ENCODE measurements at places on chromosomes 1 and 21. TPM values are rescaled to one million over a fixed set of nuclear protein-coding genes. Genes with fewer than 3 reads are reported as not detected.

DNA sequence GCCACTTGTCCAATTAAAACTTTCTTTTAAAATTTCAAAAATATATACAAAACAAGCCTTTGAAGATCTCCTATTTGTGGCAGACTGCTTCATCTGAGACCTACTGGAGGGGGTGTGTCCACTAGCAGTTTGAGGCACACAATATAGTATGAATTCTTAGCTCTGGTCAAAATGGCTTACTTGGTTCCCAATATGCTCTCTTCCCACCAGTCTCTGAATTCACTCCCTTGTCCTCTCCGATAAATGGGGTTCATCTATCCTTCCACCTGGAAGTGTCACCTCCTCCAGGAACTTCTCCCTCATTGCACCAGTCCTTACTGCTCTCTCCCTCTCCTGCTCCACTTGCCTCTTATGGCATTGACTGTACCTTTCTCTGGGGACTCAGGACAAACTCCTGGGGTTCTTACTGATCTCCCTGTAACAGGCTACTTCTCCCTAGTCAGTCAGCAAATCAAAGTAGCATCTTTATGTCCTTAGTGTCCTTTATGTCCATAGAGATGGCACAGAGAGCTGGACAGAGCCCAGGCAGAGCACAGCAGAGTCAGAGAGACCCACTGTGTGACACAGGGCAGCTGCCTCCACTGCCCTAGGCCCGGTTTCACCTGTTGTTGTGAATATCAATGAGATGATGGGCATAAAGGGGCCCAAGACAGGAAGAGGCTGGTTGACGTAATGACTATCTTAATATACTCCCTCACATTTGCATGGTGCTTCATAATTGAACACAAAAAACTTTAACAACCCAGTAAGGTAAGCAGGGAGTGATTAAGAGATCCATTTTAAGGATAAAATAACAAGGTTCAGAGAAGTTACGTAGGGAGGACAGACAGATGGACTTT lies 3.6 kb downstream of the ASAP3 start:
- no peak for DNase-seq

- DNase-seq: peak; percentile 85
These were observed 12.2 kb upstream of the RGS16 start for GRCh38 chr1:182616130-182617013.

DNA sequence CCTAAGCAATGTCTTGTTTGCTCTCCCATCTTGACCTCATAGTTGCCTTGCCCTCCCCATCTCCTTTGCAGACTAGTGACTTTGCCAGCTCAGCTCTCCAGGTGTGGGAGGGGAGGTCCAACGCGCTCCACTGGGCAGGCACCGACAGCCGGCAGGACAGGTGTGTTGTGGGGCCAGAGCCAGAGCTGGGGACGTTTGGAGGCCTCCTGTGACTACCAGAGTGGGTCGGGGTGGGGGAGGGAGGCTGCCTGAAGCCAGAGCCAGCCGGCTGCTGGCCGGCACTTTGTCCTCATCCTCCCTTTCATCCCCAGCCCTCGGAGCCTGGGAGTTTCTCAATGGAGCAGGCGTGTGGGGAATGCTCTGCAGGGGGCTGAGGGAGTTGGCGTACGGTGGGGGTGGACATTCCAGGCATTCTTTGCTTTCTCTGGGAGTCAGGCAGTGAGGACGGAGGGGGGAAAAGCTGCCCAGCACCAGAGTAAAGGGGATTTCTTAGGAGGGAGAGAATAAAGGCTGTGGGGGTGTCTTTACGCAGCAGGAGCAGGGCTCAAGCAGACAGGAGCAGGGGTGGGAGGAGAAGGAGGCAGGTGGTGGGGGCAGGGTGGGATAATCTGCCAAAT lies 20.2 kb downstream of the NUAK2 start:
- DNase-seq: no peak

DNA sequence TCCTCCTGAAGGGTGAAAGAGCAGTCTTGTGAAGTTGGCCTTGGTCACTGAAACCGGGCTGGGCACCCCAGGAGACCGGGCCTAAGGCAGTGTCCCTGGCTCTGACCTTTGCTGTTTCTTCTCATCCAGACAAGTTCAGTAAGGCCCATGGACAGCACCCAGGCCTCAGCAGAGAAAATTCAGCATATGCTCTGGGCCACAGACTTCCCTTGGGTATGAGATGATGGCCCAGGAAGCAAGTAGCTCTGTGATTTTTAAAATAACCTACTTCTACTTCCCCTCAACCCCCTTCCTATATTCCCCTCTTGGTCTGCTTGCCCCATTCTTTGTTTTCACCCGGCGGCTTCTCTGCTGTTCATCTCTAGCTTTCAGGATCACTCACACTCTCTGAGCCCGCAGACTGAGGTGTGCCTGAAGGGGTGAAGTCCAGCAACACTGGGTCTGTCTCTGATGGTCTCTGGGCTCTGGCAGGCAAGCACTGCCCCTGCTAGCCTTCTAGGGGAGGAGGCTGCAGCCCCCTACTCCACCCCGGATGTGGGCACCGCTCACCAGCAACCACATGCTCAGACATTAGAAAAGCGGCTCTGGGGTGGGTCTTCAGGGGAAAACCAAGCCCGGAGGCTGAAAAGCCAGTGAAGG lies 2.9 kb upstream of the GPR25 start:
- DNase-seq: no peak

DNA sequence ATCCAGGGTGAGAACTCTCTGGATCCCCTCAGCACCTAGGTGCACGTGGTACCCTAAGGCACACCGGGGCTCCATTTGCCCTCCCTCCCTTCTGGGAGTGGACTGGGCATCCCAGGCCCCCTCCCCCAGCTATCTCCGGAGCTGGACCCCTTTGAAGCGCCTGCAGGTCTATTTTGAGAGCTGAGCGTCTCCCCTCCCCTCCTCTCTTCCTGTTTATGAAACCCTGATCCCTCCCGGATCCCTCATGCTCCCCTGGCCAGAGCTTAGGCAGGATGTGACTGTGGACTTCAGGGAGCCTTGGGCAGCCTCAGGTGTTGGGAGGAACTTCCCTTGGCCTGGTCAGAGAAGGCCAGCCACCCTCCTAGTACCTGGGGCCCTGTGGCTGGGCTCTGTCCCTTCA lies 10.2 kb downstream of the RPS6KA1 start:
- DNase-seq: no peak

GRCh38 chr1:238254935-238255334 lies 364.2 kb upstream of the ZP4 start:
- DNase-seq: no peak

GRCh38 chr1:107682467-107682866 lies 282.5 kb downstream of the VAV3 start:
- no peak for DNase-seq

GRCh38 chr1:88399690-88400089 lies 284.4 kb upstream of the PKN2 start:
- DNase-seq: no peak

GRCh38 chr1:97034651-97035050 lies 313.1 kb downstream of the PTBP2 start:
- DNase-seq: no peak

DNA sequence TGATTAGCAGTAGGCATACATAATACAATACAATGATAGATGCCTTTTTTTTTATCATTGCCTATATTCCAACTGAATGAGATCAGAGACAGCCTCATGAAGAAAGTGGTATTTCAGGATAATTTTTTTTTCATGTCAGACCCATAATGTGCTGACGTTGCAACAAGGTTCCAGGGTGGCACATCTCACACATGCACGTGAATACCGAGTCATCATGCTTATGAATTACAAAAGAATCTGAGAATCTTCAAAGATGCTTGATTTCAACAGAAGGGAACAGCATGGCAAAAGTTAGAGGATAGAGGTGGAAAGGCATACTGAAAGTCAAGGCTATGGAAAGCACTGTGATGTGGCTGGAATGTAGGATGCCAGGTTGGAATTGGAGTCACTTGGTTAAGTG lies 5.0 kb upstream of the RNF11 start:
- DNase-seq: no peak

DNA sequence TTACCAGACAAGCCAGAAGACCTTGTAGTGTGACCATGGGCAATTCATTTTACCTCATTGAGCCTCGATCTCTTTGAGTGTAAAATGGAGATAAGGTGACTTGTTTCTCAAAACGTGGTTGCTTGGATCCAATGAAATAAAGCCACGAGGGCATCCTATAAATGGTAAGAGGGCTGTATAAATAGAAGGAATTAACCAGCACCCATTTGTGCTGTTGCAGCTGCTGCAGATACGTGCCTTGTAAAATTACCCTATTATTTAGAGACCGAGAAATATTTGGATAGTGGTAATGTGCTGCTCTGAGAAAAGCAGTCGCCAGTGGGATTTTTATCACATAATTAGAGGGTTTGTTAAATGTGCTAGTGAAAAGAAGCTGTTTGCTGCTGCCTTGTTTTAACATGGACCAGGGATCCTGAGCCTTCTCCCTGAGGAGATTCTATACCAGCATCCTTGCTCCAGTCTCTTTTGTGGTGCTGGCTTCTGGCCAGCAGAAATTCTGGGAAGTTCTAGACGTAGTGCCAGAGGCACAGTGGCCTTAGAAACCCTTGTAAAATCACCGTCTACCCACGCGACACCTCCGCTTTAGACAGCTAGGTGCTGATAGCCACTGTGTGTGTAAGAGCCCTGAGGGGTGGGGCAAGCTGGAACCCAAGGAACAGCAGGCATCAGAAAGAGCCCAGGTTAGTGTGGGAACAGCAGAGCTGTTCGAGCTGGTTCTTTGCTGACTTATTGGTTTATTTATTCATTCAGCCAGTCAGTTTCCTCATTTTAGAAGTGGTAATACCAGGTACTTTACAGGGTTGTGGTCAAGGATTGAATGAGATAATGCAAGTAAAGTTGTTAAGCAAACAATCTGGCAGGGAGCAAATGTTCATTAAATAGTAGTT lies 137.5 kb downstream of the NOS1AP start:
- DNase-seq: peak; percentile 57

GRCh38 chr1:112507921-112508277 lies 866 bp upstream of the WNT2B start:
- no peak for DNase-seq

DNA sequence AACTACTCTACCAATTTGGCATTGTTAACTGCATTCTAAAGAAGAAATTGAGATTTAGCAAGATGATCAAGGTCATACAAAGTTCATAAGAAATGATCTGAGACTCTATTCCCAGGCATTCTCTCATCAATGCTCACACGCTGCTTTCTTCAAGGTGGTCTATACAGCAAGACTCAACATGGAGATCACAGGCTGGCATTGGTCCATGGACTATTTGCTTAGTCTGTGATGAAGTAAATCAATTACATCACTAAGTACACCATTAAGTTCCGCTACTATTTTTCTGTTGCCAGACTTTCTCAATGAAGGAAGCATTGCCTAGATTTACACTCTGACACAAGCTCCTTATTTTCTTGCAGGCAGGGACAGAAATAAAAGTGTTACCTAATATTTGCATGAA lies 51.9 kb upstream of the CYP2J2 start:
- DNase-seq: no peak

- DNase-seq: no peak
These were observed 59.2 kb upstream of the MORC3 start for GRCh38 chr21:36260802-36261201.

- no peak for DNase-seq
These were observed 10.5 kb downstream of the SLX9 start for GRCh38 chr21:44950351-44950750.

- DNase-seq: no peak
These were observed 94.4 kb downstream of the TRIM11 start for GRCh38 chr1:228312136-228312764.

- no peak for DNase-seq
These were observed 505.2 kb upstream of the ZRANB2 start for GRCh38 chr1:71586030-71586429.

- DNase-seq: peak; percentile 78
These were observed 2.0 kb upstream of the ATF3 start for GRCh38 chr1:212606395-212607205.

DNA sequence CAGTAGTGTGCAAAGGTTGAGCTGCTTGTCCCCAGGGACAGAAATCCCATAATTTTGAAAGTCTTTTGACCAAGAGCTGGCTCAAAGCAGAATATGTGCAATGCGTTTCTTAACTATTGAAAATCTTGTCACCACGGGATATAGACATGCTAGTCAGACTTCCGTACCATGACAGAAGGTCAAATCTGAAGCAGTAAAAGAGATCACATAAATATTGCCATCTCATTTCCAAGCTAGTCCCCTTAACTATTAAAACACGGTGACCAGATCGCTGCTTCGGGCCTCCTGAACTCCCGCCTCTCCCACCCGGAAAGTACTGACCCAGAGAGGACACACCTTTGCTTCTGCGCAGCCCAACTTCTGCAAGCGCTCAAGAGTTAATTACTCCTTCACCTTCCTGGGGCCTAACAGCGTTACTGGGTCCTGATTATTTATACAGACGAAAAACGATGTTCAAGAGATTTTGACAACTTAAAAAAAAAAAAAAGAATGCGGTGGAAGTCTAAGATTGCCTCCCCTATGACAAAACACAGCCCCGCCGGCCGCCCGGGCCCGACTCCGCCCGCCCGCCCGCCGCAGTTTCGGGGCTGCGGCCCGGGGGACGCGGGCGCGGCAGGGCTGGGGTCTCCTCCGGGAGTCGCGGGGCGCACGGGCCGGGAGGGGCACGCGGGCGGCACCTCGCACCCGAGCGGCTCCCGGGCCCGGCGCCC lies 692 bp downstream of the SORT1 start:
- no peak for DNase-seq

GRCh38 chr1:109610609-109611307 lies 8.7 kb downstream of the GNAT2 start:
- DNase-seq: no peak

- DNase-seq: no peak
These were observed 53.8 kb upstream of the LYPLAL1 start for GRCh38 chr1:219119839-219120238.

DNA sequence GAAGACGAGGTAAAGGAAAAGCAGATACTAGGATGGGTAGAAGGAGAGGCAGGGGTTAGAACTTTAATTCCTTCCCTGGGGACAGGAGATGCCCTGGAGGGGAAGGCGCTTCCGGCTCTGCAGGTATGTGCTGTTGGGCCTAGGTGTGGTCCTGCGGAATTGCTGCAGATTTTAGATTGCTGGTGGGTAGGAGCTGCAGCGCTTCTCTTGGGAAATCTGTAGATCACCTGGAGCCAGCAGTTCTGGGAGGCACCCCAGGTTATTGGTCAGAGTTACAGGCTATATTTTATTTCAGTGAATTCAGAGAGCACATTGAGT lies 1.1 kb downstream of the MGST3 start:
- no peak for DNase-seq

The C1orf141 gene
- not detected for total RNA-seq

The FMOD gene
- 1.7 TPM for total RNA-seq

The C8A gene
- total RNA-seq: 302 TPM

The PLA2G2F gene
- not detected for total RNA-seq

The SERPINC1 gene
- 2,515 TPM for total RNA-seq

The MANEAL gene
- 4.3 TPM for total RNA-seq

The TIAM1 gene
- total RNA-seq: 6.4 TPM

The LAMC1 gene
- 19.0 TPM for total RNA-seq

The TGFBR3 gene
- 9.3 TPM for total RNA-seq

The MTARC2 gene
- total RNA-seq: 129 TPM

The NUP210L gene
- 0.10 TPM for total RNA-seq

The SGIP1 gene
- 0.30 TPM for total RNA-seq

The PGLYRP3 gene
- total RNA-seq: not detected

The CGN gene
- 51.4 TPM for total RNA-seq

The CD247 gene
- total RNA-seq: 0.65 TPM

The TP73 gene
- 0.08 TPM for total RNA-seq

The SUSD4 gene
- total RNA-seq: 1.3 TPM

The VANGL1 gene
- 3.6 TPM for total RNA-seq

The IL19 gene
- total RNA-seq: not detected

The SYCP1 gene
- not detected for total RNA-seq

The BOLA1 gene
- total RNA-seq: 13.8 TPM
